ENCODE measurements at places on chromosomes 7 and 10.

DNA sequence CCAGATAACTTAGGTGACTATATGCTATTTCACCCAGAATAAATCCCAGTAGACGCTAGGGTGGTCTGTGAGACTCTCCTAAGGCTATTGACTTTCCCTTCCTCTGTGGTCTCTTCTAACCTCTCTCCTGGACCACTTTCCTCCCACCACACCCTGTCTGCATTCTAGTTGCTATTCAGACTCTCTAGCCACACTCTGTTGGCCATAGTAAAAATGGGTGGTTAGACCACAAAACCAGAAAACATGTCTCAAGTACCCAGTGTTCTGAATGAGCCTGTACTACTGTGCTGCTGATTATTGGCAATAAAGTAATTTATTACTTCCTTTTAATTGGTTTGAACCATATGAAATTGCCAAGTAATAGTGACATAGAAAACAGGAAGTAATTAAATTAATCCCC lies 240.8 kb downstream of the KIF20B start:
- DNase-seq, result no peak

GRCh38 chr7:98284335-98285036 lies 3.0 kb downstream of the BRI3 start:
- DNase-seq, result no peak

GRCh38 chr10:4051641-4052151 lies 266.7 kb upstream of the KLF6 start:
- no peak for DNase-seq

DNA sequence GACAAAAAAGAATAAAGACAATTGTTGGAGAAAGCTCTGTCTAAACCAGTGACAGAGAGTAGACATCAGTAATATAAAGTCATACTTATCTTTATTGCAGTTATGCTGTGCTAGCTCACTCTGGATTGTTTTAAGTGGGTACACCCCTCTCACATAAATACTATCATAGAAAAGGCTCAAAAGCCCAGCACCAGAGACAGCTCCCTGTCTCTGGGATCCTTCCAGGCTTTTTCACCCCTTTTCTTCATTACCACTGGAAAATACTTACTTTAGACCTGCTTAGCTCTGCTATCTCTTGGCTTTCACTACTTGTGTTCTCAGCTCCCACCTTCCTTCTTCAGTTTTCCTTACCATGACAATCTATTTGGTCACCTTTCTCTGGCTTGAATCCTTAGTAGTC lies 259.1 kb upstream of the MINDY3 start:
- DNase-seq, result no peak

GRCh38 chr7:93902777-93903423 lies 3.5 kb upstream of the GNGT1 start:
- no peak for DNase-seq

DNA sequence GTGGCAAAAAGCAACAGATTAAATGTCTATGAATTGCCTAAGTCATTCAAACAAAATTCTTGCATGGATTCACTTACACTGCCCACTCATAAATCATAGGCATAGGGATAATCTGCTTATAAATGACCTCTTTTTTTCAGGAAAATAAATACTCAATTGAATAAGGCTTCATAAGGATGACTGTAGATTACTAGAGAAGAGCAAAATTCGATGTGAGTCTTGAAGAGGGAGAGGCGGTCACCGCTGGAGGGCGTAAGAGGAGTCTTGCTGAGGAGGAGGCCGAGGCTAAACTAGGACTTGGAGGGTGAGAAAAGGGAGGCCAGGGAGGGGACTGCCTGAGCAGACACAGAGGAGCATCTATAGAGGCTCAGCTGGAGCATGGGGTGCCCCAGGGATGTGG lies 135.4 kb upstream of the RSU1 start:
- DNase-seq, result no peak

DNA sequence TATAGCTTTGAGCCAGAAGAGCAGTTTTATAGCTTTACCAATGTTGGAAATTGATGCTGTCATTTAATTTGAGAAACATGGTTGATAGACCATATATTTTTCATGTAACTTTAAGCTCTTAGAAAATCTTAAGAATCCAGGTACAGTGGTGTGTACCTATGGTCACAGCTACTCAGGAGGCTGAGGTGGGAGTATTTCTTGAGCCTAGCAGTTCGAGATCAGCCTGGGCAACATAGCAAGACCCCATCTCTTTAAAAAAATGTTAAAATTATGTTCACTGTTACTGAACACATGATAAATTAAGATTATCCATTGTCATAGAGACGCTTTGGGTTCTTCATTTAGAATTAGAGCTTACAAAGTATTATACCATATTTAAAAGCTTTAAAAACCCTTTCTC lies 18.2 kb downstream of the REEP3 start:
- DNase-seq, result no peak

GRCh38 chr7:144006029-144006691 lies 6.0 kb downstream of the OR6B1 start:
- DNase-seq, result no peak

GRCh38 chr10:2610946-2611345 lies 456.4 kb upstream of the PFKP start:
- DNase-seq, result peak; percentile 42

- no peak for DNase-seq
Observed at GRCh38 chr10:806451-807162, 117.1 kb upstream of the DIP2C start.

DNA sequence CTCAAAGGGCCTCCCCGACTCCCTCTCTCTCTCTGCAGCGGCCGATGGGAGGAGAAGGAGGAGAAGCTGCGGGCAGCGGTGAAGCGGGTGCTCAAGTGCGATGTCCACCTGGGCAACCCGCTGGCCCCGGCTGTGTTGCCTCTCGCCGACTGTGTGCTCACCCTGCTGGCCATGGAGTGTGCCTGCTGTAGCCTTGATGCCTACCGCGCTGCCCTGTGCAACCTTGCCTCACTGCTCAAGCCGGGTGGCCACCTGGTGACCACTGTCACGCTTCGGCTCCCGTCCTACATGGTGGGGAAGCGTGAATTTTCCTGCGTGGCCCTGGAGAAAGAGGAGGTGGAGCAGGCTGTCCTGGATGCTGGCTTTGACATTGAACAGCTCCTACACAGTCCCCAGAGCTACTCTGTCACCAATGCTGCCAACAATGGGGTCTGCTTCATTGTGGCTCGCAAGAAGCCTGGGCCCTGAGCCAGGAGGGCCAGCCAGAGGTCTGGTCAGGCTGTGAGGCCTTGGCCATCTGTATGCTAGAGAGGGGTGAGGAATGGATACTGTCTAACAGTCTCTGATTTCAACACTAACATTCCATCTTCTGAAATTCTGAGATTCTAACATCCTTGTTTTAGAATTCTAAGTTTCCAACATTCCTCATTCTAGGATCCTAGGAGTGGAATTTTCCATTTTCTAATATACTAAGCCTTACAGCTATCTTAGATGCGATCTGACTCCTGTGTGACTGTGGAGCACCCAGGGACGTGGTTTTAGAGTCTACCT lies 3.6 kb downstream of the INMT start:
- DNase-seq, result no peak

DNA sequence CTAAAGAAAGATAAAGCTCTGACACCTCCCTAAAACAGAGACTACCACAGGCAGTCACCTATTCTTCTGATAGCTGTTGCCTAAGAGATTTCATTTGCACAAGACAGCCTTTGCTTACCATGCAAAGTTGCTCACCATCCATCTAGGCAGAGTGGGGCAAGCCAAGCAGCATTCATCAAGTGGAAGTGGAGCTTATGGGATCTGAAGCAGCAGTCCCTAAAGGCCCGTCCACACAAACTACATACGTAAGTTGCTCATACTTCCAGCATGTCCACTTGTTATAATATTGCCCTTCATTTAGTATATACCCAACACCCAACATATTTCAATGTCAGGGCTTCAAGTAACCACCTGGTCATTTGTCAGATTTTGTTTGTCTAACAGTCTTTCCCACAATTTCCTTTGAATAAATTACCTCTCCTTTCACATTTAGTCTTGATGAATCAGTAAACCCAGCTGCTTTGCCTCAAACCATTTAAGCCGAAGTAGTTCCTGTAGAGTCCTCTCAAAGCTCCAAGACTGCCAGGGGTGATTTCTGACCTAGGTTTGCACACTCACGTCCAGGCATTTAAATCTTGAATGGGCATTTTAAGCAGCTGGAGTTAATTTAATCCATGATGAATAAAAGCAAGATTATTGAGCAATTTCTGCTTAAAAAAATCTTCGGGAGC lies 67.9 kb downstream of the ATAD1 start:
- DNase-seq, result no peak

DNA sequence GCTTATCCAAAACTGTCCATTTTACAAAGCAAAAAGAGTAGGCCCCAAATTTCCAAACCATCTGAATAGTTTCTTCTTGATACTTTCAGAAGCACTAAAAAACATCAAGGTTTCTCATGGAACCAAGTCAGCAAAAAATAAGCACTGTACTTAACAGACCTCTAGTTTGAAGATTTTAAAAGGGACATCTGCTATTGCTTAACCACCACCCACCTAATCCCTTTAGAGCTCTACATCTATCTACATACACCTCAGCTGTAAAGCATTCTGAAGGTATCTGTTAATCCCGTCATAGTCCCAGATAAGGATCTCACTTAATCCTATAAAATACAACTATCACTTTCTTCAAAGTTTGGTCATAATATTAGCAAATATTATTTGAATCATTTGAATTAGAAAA lies 72.3 kb downstream of the HIBADH start:
- peak; percentile 56 for DNase-seq

DNA sequence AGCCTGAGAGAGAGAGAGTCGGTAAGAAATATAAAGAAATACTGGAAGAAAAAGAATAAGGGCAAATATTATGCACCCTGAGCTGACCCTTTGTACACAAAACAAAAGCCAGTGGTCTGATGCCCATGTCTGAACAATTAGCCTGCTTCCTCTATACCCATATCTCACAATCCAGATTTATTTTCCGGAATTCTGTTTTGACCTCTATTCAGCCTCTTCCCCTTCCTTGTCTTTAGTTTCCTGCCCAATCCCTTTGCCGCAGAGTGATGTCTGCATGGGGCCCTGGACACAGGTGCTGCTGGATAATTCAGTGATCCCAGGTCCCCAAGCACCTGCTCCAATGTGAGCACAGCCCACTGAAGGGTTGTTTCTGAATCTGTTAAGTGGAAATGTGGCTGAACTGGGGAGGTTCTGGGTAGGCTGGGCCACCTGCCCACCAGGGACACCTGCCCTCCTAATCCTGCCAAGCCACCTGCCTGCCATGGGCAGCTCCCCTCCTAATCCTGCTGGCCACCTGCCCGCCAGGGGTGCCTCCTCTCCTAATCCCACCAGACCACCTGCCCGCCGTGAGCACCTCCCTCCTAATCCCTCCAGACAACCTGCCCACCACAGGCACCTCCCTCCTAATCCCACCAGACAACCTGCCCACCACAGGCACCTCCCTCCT lies 23.0 kb downstream of the ADGRA1 start:
- DNase-seq, result no peak

GRCh38 chr7:119514326-119514725 lies 758.6 kb upstream of the KCND2 start:
- no peak for DNase-seq

DNA sequence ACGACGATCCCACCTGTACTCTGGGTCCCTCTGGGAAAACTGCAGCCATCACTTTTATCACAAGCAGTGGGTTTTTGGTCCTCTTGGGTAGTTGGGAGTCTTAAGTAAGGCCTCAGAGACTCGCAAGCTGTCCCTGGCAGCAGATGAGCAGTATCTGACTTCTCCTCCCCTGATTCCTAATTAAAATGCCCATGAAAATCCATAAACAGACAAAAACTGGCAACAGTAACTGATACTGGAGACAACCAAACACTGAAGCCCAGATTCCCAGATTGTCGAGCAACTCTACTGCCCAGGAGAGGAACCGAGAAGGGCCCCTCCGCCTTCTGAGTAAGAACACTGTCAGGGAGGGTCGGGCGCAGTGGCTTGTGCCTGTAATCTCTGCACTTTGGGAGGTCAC lies 333.8 kb downstream of the CALN1 start:
- no peak for DNase-seq

GRCh38 chr7:113015034-113015645 lies 71.5 kb downstream of the GPR85 start:
- no peak for DNase-seq

DNA sequence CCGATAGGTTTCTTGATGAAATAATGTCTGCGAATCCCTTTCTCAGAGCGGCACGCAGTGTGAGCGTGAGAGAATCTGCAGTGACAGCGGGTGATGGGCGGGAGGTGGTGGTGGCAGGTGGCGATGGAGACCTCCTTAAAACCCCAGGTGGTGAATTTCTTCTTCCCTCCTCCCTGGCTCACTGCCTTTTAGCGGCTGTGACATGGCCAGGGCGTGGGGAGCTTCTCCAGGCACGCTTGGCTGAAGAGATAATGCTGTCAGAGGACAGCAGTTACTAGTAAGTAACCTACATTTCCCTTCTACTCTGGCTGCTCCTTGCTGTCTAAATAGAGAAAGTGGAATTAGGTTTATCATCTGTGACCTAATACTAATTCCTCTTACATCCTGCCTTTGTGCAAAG lies 141.4 kb upstream of the INSYN2A start:
- peak; percentile 34 for DNase-seq

- no peak for DNase-seq
Observed at GRCh38 chr10:22599048-22599561, 115.3 kb downstream of the PIP4K2A start.

Data from NCI-H524 treated with DMSO at 0.1 percent for 48 hours (cell line).